ENCODE measurements at places on chromosomes 7 and 10.

GRCh38 chr7:37429435-37429791, 19.3 kb downstream of the ELMO1 start:
- DNase-seq: no peak

DNA sequence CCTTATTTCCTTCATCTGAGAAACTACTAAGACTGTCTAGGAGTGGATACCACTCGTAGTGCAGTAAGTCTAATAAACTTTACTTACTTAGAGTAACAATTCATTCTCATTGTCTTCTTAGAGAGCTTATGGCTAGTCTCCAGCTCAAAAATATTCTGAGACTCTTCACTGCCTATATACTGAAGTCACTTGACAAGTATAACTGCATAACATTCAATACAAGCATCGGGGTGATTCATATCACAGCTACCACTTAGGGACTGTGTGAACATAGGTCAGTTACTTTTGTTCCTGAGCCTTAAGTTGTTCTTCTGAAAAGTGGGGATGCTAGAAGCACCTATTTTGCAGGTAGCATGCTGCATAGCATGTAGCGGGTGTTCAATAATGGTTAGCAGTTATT, 111.0 kb downstream of the HTR7 start:
- DNase-seq: no peak

GRCh38 chr10:100872034-100872791, 40.5 kb upstream of the SLF2 start:
- DNase-seq: peak; percentile 67

GRCh38 chr7:27151931-27152815, at the start of gene HOXA3:
TSS of gene HOXA3 (minus strand) at chr7:27152583. CDS start at chr7:27110640, 41,943 bp downstream.
- DNase-seq: no peak

DNA sequence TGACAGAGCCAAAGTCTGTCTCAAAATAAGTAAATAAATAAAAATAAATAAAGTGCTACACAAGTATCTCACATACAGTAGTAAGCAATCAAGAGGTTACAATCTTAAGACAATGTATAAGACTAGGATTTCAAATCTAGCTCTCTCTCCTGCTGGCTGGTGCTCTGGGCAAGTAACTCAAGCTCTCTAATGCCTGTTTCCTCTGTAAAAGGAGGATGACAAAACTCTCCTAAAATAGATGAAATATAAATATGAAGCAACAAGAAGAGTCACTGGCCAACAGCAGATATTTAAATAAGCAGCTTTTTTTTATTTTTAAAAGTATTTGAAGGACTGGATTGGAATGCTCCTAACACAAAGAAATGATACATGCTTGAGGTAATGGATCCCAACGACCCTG, 7.2 kb downstream of the SFMBT2 start:
- DNase-seq: no peak

DNA sequence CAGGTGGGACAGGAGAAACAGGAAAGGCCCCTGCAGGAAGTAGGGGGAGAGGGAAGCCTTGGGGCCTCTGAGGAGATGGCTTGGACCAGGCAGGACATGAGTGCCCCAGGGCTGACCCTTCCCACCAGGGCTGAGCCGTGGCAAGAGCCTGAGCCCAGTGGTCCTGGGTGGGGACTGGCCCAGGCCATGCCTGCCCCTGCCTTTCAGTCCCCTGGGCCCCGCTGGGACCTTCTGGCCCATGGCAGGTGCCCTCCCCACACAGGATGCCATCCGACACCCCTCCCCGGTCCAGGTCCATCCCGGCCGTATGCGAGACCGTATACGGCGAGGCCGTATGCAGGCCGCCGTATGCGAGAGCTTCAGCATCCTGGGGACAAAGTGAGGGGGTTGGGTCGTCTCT, 2.0 kb downstream of the GRIFIN start:
- DNase-seq: no peak

- no peak for DNase-seq
Observed at GRCh38 chr10:7340179-7340874, 70.5 kb downstream of the SFMBT2 start.

DNA sequence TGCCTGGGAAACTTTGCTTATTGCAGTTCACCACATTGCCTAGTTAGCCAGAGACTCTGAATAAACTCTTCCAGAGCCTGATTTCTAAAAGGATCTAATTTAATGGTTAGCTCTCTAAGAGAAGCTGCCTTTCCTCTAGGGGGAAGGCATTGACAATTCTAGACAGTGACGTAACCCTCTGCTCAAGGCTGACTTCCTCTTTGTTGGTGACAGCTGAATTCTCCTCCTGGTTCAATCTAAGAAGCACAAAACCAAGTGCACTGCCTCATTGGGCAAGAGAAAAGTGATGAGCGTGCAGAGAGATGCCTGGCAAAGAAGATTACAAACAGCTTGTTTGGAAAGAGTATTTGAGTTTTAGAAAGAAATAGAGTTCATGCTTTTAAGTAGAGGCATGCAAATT, 102.7 kb downstream of the MACC1 start:
- no peak for DNase-seq

GRCh38 chr10:76115131-76115470, 683.7 kb downstream of the LRMDA start:
- no peak for DNase-seq

- no peak for DNase-seq
Observed at GRCh38 chr10:12960334-12960898, 41.1 kb downstream of the CCDC3 start.

GRCh38 chr7:127807829-127808228, 155.8 kb downstream of the SND1 start:
- DNase-seq: no peak

- no peak for DNase-seq
Observed at GRCh38 chr7:149595541-149595940, 97.9 kb upstream of the ZNF746 start.

GRCh38 chr10:67492317-67493019, 203.5 kb downstream of the CTNNA3 start:
- no peak for DNase-seq

DNA sequence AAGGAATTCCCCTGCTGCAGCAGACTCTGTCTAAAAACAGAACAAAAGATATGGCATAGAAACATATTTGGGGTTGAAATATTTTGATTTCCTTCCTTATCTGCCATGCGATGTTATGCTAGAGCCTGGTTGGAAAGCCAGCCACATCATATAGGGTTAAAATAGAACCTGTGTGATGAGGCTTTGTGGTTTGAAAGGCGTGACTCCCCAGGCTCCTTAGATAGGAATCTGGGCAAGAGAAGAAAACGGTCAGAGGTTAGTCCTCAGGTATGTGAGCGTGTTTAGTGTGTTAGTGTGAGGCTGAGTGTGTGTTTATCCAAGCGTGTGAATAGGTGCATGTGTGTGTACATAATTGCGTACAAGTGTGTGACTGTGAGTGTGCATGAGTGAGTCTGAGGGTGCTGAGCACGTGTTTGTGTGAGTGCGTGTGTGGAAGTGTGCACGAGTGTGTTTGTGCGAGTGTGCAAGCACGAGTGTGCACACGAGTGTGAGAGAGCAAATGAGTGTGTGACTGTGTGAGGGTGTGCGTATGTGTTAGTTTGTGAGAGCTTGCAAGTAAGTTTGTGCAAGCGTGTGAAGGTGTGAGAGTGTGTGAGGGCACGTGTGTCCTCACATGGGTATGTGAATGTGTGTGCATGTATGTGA, 79.9 kb downstream of the COL26A1 start:
- DNase-seq: no peak

- no peak for DNase-seq
Observed at GRCh38 chr10:116720241-116720643, 22.1 kb downstream of the HSPA12A start.

GRCh38 chr10:11355592-11355991, 255.9 kb downstream of the USP6NL start:
- no peak for DNase-seq

GRCh38 chr10:73950155-73950948, 39.4 kb downstream of the PLAU start:
- no peak for DNase-seq

DNA sequence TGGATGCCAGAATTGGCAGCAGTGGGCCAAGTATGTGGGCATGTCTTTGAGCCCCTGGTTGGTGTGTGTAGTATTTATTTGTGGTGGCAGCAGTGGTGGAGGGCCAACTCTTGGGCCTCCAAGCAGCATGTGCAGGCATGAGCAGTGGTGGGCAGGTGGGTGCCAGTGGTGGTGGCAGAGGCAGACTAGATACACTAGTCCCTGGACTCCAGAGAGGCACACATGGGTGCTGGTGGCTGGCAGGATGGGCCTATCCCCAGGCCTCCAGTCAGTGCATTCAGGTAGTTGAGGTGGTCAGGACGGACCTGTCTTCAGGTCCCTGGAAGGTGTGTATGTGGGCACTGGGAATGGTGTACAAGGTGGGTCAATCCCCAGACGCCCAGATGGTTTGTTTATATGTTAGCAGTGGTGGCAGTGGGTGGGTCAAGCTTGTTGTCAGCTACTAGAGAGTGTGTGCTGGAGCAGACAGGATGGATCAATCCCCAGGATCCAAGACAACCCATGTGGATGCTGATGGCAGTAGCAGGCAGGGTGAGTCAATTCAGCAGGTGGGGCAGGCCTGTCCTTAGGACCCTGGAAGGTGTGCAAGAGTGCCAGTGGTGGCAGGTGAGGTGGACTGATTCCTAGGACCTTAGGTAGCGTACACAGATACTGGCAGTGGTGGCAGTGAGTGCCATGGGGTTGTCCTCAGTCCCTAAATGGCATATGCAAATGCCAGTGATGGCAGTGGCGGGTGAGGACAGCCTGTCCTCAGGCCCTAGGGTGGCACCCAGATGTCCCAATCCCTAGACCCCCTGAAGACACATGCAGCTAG, 294.3 kb downstream of the RPS24 start:
- DNase-seq: no peak

- DNase-seq: no peak
Observed at GRCh38 chr10:45471059-45471458, 97.0 kb downstream of the ALOX5 start.

DNA sequence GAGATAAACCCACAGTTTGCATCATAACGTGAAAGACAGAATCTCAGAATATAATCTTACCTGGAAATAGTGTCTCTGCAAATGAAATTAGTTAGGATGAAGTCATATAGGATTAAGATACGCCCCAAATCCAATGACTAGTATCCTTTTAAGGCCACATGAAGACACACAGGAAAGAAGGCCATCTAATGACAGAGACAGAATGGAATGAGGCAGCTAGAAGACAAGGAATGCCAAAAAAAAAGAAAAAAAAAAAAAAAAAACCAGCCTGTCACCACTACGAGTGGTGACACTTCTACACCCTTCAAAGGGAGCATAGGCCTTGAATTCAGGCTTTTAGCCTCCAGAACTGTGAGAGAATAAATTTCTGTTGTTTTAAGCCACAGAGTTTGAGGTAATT, 82.9 kb downstream of the HYCC1 start:
- DNase-seq: no peak

DNA sequence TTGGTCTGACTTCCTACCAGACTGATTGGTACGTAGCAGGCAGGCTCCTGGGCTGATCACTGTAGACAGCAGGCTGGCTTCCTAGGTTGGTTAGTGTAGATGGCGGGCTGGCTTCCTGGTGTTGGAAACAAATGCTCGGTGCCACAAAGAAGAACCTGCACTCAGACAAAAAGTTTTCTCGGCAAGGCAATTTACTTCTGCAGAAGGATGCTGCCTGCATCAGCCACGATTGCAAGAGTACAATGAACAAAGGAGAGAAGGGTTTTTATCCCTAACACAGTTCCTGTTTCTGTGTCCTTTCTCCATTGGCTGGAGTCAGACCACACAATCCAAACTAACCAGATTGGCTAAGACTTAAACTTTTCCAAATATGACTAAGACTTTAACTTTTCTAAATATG, 123.6 kb upstream of the PPP2R2D start:
- DNase-seq: no peak

DNA sequence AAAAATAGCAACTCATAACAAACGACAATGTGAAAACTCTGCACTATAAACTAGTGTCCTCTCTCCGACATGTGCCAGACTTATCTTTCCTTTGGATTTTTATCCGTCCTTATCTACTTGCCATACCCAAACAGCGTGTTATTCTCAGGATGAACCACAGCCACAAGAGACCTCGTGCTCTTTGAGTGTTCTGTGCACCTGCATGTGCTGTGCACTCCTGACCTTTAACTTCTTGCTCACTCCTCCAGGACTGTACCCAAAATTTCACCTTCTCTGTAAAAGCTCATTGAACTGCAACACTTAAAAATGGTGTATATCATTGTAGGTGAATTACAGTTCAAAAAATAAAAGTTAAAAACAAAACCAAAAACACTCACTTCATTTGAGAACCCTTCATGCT, 58.0 kb upstream of the SLC35G1 start:
- no peak for DNase-seq

- peak; percentile 5 for DNase-seq
Observed at GRCh38 chr7:26686448-26686981, 177.9 kb downstream of the SKAP2 start.

DNA sequence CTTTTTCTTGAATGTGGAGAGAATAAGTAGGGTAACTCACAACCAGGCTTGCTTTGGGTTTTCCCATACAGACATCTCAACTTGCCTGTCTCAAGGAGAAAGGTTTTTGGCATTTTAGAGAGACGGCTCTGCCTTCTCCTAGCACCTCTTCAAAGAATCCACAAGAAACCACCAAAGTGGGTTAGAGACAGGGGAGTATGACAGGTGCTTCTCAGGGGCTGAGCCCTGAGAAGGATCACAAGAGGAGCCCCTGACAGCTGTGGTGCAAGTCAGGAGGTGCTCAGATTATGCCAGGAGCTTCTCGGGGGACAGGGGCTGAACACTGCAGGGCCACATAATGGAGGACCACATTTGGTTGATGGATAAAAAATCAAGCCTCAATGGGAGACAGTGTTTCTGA, 170.8 kb upstream of the LYZL2 start:
- DNase-seq: no peak

DNA sequence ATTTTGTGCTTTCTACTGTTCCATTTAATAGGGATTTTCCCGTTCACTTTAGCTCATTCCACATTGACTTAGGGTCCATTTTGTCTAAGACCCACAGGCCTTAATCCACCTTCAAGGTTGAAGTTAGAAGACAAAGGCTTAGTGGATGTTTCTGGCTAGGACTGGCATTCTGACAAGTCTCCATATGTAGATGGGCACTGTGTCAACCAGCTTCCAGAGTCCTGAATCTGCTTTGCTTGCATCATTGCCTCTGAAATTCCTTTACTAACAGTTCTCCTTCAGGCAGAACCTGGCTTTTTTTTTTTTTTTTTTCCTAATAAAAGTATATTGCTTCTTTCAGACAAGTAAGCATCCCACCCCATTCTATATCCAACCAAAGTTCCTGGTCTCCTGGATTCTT, 69.6 kb upstream of the PDCD4 start:
- no peak for DNase-seq

Measured in stimulated activated CD4-positive, alpha-beta T cell treated with anti-CD3 and anti-CD28 coated beads, Interleukin-4, amount 100 ng/mL, for 24 hours (primary cell).